ENCODE measurements at places on chromosomes 2 and 18. TPM values are rescaled to one million over a fixed set of nuclear protein-coding genes. Genes with fewer than 3 reads are reported as not detected.

ZNF804A gene
- 12.9 TPM for total RNA-seq

DNA sequence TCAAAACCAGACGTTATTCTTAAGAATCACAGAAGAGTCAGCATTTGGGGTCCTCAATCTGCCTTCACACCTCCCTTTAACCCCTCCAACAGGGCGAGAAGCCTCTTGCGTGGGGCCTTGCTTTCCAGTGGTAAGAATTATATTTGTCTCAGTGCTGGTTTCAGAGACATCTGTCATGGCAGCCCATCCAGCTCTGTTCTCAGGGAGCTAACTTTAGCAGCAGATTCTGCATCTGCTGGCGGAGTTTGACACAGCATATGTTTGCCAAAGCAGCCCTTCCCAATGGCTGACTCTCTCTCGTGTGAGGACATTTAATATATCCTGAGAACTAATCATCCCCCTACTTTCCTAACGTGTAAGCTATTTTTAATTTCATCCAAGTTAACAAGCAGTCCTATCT, 91.5 kb upstream of the BCL11A start:
- DNase-seq: no peak

DNA sequence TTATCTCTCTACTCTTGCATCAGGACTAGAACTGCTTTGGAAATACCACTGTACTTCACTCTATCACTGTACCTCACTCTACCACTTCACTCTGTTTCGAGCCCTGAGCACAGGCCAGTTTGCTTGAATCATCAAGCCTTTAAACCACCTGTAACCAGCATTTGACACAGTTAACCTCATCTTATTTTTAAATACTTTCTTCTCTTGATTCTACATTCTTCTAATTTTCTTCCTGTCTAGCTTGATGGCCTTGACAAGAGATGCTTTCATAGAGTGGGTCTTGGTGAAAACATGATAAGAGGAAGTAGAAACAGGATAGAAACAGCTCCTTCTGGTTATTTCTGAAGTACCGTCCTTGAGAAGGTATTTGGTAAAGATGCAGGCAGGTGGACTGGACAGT, 78.1 kb downstream of the SPIRE1 start:
- DNase-seq: no peak

DNA sequence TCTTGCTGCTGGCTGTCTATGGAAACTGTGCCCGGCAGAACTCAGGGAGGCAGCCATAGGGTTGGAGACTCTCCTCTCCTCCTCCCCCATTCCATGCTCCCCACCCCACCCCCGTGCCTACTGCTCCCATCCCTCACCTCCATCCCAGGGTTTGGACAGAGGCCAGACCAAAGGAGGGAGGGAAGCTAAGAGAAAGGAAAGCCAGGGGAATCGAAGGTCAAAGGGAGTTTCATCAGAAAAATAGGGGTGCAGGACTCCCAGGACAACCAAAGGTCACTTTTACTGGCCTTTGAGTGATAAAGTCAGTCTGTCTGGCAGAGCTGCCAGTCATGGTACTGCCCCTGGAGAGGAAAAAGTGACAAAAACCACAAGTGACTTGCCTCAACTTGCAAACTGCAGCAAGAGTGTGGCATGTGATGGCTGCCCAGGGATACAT, 187.3 kb upstream of the CTAGE1 start:
- no peak for DNase-seq

THOC1 gene
- 55.4 TPM for total RNA-seq

ALPG gene
- total RNA-seq: not detected

DNA sequence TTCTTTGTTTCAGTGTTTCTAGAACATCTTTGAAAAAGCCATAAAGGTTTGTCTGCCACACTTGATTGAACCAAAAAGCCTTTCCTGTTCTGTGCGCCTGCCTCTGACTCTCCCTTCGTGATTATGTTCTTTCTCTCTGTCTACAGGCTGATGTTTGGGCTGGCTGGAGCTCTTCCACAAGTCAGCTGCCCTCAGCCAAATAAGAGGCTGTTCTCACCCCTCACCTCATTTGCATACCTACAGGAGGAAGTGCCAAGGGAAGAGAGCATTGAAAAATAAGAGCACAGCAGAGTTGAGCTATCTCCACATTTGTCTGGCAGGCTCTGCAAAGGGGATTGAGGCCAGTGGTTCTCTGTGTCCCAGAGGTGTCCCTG, 15.8 kb downstream of the INPP5D start:
- no peak for DNase-seq

DNA sequence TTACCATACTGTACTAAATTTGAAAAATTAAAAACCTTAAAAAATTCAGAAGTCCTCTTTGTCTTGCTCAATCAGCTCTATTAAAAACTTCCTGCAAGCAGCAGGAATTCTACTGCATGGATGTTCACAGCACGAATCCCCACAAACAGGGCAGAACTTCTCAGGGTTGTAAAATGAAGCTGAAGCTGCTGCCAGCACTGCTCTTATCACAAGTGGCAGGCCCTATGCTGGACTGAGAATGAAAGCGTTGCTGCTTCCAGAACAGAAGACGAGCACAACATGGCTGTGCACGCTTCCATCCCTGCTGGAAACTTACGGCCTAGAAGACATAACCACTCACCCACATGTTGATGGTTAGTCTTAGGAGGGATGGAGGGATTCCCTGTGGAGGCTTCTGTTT, 134.0 kb downstream of the RAB3GAP1 start:
- DNase-seq: no peak

DNA sequence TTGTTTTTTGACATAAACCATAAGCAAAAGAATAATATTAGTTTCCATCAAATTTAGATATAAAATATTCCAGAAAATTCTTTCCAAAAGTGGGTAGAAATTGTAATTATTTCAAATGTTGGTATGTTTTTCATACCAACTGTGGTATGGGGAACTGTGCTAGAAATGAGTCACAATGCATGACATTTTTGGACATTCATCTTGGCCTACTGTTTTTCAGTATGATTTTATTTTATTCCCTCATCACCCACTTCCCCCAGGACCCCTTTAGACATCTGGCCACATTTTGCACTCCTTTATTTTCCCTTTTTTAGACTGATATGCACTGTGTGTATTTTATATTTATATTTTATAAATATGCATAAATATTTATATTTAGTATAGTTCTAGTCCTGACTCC, 97.1 kb downstream of the DPP4 start:
- DNase-seq: no peak

SCN2A gene
- total RNA-seq: 18.5 TPM

ATOH8 gene
- 17.0 TPM for total RNA-seq

GRCh38 chr18:63309422-63309821, 10.1 kb downstream of the BCL2 start:
- DNase-seq: no peak

DNA sequence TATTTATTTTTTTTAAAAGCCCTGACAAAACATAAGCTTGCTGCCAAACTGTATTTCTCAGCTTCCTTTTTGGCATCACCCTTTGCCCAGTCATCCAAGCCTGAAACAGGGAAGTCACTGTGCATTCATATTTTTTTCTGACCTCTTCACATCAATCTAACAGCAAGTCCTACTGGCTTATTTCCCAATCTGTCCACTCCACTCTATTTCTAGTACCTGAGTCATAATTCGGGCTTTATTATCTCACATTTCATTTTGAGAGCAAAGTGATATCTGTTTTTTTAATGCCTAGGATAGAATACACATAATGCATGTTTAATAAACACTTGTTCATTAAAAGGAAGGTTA, 5.1 kb downstream of the HNMT start:
- DNase-seq: peak; percentile 98

- no peak for DNase-seq
Measured at GRCh38 chr2:135651717-135652116, 89.9 kb upstream of the UBXN4 start.

DNA sequence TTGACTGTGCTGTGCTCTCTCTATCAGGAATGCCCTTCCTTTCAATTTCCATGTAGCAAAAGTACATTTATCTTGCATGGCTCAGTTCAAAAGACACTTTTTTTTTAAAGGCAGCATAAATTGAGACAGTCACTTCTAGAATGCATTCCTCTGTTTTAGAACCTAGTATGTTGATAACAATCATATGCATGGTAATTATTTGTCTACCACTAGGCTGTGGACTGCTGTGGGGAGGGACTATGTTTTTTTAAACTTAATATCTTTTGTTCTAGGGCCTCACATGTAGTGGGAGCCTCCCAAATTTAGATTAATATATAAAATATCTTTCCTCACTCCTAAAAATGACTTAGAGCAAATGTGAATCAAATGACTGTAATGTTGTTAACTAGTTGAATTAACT, 269.9 kb downstream of the MEIS1 start:
- no peak for DNase-seq

TEKT4 gene
- total RNA-seq: not detected

Data from fibroblast of the aortic adventitia (primary cell).